ENCODE measurements at places on chromosomes 6 and 20.

DNA sequence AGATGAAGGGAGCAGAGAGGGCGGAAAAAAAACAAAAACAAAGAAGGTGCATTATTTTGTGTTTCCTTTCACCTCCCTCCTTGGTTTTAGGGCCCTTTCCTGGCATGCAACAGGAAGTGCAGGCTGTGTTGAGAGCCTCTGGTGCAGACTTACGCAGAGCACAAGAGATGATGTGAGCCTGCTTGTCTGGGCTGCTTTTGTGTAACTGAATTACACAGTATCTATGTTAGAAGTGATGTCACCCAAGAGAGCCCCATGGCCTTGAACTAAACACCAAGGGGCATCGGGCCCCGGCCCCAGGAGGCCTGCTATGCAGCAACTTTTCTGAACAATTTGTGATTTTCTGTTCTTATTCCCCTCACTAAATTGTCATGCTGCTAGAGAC, 25.5 kb downstream of the GNAS start:
- no peak for DNase-seq

- DNase-seq = no peak
These were observed 352.8 kb upstream of the SYNCRIP start for GRCh38 chr6:85995339-85996033.

DNA sequence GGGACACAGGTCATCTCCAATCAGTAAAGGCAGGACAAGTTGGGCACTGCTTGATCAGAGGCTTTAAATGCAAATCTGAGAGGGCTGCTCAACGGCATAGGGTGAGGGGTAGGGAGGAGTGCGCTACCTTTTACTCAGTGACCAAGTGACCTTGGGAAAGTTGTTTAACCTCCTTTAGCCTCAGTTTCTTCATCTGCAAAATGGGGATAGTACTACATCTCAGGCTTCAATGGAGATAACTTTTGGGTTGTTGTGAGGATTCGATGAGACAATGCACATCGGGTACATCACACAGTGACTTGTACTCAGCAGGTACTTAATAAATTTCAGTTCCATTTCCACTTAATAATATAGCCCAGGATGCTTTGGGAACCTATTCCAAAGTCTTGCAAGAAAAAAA, 22.6 kb downstream of the MDGA1 start:
- DNase-seq = no peak

DNA sequence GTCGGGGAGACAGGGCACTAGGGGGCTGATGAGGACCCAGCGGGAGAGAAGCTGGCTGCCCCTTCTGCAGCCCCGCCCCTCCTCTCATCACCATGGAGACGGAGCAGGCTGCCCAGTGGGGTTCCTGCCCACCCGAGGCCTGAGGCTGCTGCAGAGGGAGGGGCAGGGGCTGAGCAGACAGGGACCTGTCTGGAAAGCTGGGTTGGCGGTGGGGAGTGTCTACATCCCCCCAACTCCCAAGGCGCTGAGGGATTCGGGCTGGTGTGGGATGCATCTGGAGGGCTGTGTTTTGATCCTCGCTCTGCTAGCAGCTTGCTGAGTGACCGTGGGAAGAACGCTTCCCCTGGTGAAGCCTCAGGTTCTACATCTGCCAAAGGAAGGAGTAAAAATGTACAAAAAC, 1.2 kb upstream of the BPI start:
- no peak for DNase-seq

DNA sequence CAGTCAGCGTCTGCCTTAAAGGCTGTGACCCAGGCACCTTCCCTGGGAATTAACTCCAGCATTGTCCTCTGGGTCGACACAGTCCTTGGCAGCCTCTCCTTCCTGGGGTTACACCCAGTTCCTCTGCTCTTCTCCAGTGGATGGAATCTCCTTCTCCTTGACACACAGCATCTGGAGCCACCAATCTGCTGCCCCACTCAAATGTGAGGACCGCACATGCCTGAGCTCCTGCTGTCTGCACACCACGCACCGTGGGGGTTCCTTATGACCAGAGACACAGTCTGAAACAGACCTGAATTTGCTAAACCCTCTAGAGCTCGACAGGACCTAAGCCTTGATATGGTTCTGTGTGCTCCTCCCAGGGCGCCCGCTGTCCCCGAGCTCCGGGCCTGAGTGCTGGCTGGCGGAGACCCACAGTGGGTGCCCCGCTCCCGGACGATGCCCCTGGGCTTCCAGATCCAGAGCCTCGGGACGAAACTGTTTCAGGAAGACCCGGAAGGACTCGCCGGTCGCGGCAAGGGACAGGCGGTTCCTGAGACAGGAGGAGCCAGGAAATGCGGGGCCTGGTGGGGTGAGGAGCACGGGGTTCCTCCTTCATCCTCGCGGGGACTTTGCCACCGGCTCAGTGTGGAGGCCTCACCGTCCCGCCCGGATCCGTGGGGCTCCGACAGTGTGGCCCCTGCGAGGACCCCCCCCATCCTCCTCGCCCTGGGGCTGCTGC, 2.5 kb upstream of the RAET1G start:
- DNase-seq = no peak

DNA sequence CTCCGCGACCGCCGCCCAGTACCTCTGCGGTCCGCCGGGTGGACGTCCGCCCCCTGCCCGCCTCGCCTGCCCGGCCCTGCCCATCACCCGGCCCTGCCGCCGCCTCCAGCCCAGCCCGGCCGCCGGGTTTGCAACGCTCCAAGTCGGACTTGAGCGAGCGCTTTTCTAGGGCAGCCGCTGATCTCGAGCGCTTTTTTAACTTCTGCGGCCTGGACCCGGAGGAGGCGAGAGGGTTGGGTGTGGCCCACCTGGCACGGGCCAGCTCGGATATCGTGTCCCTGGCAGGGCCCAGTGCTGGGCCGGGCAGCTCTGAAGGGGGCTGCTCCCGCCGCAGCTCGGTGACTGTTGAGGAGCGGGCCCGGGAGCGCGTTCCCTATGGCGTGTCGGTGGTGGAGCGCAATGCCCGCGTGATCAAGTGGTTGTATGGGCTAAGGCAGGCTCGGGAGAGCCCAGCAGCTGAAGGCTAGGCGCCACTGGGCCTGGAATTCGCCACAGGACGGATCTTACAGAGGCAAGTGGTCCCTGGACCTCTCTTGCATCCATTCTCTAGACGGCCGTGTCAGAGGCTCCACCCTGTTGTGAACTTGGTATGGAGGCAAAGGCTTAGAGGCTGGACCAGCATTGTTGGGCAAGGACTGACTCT, 11.8 kb downstream of the FAM110A start:
- DNase-seq = no peak

DNA sequence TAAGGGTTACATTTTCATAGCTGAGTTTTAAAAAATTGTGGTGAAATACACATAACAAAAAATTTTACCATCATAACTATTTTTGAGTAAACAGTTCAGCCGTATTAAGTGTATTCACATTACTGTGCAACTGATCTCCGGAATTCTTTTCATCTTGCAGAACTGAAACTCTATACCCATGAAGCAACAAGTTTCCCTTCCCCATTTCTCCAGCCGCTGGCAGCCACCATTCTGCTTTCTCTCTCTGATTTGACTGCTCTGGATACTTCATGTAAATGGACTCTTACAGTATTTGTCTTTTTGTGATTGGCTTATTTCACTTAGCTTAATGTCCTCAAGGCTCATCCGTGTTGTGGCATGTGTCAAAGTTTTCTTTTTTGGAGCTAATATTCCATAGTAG, 341.6 kb downstream of the QKI start:
- peak; percentile 89 for DNase-seq

GRCh38 chr6:7537565-7538174, 3.8 kb upstream of the DSP start:
- no peak for DNase-seq

GRCh38 chr20:48149902-48150301, 364.6 kb upstream of the SULF2 start:
- DNase-seq = no peak

DNA sequence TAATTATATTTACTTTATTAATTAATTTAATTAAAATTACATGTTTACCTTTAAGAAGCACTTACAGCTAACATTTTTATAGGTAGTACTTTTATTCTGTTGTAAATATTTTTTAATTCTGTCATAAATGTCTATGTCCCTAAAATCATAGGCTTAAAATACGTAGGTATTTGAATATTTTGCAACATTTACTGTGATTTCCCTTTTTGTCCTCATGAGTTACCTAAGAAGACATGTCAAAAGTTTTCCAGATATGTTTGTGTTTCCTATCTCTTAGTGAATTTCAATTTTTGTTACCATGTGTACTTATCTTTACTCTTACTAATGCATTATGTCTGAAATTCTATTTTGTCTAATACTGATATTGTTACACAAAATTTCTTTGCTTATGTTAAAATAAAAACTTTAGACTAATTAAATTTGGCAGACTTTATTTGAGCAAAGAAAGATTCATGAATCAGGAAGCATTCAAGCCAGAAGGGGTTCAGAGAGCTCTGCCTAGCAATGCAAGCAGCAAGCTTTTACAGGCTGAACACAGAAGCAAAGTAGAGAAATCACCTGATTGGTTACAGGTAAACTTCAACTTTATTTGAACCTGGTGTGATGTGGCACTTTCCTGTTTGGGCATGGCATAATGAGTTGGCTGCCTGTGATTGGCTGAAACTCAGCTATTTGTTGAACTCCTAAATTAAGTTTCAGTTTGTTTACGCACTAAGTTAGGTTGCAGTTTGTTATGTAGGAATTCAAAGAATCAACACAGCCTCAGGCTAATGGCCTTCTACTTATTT, 123.2 kb upstream of the TMEM170B start:
- no peak for DNase-seq

GRCh38 chr6:48613231-48613949, 502.4 kb upstream of the PTCHD4 start:
- no peak for DNase-seq

GRCh38 chr6:80440496-80441115, 334.1 kb downstream of the BCKDHB start:
- DNase-seq = no peak

- DNase-seq = no peak
These were observed 1001.7 kb downstream of the HACE1 start for GRCh38 chr6:103858003-103858402.

GRCh38 chr20:4702562-4703280, 19.0 kb upstream of the PRND start:
- DNase-seq = no peak

GRCh38 chr6:15989397-15989796, 139.5 kb upstream of the MYLIP start:
- no peak for DNase-seq

GRCh38 chr6:1463275-1463674, 73.9 kb downstream of the FOXF2 start:
- no peak for DNase-seq

GRCh38 chr6:68746376-68746775, 111.3 kb downstream of the ADGRB3 start:
- DNase-seq = no peak

- DNase-seq = no peak
These were observed 171.7 kb upstream of the LAMP5 start for GRCh38 chr20:9342651-9343050.

GRCh38 chr20:33733654-33734576, 2.1 kb downstream of the ZNF341 start:
- DNase-seq = peak; percentile 87

GRCh38 chr20:14488756-14489479, 151.5 kb upstream of the FLRT3 start:
- no peak for DNase-seq

DNA sequence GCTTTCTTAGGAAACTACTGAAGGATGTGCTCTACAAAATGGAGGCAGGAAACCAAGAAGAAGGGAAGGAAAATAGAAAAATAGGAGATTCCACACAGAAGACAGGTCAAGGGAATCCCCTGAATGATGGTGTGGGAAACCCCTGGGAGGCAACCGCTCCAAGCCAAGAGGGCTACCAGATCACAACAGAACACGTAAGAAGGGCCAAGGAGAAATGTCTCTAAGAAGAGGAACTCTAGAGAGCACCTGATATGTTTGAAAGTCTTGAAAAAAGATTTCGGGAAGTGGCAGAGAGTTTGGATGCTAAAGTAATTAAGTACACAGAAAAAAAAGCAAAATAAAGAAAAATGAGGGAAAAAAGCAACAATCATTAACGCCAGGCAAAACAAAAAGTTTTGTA, 7.1 kb downstream of the KIF13A start:
- no peak for DNase-seq

GRCh38 chr6:149890629-149891045, 7.3 kb downstream of the RAET1E start:
- no peak for DNase-seq

- no peak for DNase-seq
These were observed 944.9 kb downstream of the QKI start for GRCh38 chr6:164359441-164359840.

GRCh38 chr6:133957780-133958242, 4.8 kb downstream of the TBPL1 start:
- no peak for DNase-seq

DNA sequence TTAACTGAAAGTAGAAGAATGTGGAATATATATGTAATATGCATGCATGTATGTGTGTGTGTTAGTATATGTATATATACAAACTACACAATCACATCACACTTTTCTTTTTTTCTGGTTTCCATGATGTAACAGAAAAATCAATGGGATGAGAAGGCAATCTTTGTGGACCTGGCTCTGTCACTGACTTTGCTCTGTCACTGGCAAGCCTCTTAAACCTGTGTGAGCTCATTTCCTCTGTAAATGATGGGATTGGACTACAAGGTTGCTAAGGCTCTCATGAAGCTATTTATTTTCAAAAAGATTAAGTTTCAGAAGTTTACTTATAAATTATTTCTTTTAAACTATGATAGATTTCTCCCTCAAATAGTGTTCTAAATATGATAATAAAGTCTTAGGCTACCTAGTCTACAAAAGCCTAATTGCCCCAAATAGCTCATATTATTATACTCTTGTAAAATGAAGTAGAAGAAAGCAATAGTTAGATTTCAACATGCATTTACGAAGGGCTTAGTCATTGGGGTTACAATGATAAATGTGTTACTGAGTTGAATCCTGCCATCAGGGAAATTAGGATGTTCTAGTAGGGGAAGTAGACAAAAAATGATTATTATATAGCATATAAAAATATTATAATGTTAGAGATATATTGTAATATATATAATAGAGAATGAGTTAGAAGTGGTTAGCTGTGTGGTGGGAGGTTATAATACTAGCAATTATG, 129.3 kb downstream of the AFG1L start:
- DNase-seq = peak; percentile 12

DNA sequence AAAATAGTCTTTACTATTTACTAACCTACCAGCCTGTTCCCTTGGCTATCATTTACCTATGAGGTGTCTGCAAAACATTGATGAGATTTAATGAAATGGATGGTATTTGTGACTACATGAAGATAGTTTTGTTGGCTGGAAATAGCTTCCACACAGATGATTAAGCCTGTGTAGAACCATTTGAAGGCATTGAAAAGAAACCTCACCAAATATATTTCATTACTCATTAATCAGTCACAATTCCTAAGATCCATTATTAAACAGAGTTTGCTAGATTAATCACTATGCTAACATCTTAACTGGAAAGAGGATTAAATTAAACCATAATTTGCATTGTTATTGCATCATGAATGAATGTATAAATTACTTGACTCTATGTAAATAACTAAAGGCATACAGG, 560.3 kb downstream of the BMP2 start:
- DNase-seq = no peak

- no peak for DNase-seq
These were observed 142.2 kb downstream of the CDH4 start for GRCh38 chr20:61394088-61394799.

GRCh38 chr6:149899926-149900619, 2.2 kb upstream of the RAET1E start:
- no peak for DNase-seq

Data from suppressor macrophage treated with lipopolysaccharide for 4 hours (primary cell).